ENCODE measurements at places on chromosomes 3 and 15. TPM values are rescaled to one million over a fixed set of nuclear protein-coding genes. Genes with fewer than 3 reads are reported as not detected.

DNA sequence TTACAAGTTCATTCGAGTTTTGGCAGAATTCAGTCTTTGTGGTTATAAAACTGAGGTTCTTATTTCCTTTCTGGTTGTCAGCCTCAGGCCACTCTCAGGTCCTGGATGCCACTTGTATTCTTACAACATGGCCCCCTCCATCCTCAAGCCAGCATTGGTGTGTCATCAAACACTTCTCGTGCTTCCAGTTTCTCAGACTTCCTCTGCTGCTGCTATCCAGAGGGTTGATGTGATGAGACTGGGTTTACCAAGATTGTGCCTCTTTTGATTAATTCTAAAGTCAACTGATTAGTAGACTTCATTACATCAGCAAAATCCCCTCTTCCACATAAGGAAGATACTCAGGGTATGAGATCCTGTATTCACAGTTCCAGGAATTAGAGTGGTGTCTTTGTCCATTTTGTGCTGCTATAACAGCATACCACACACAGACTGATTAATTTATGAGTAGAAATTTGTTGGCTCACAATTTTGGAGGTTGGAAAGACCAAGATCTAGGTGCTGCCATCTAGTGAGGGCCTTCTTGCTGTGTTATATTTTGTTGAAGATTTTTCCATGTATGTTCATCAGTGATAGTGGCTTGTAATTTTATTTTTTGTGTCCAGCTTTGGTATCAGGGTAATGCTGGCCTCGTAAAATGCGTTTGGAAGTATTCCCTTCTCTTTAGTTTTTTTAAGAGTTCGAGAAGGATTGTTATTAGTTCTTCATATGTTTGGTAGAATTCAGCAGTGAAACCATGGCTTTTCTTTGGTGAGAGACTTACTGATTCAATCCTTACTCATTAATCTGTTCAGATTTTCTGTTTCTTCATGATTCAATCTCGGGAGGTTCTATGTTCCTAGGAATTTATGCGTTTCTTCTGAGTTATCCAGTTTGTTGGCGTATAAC lies 11.1 kb downstream of the LRCH3 start:
- ATAC-seq, result peak; percentile 39

DNA sequence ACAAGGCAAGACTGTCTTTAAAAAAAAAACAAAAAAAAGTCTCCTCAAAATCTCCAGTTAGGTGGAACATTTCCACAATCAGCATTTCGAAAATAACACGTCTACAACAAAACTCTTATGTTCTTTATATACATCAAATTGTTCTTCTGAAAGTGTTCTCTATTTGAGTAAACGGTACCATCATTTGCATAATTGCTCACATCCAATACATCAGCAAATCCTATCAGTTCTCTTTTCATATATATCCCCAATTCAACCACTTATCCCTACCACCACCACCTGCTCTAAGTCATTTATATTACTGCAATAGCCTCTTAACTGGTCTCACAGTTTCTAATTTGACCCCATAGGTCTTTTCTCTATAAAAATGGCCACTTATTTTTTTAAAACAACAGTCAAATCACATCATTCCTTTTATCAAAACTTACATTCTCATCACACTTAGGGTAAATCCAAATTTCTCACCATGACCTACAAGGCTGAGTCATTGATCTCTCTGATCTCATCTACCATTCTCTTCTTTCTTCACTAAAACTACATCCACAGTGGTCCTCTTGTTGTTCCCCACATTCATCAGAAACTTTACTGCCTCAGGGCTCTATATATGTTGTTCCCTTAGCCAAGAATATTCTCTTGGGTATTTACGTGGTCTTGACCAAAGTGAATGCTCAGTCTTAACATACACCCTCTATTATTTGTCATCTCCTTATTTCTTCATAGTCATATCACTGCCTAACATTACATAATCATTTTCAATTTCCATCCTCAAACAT lies 237.0 kb downstream of the SCAPER start:
- no peak for ATAC-seq

DNA sequence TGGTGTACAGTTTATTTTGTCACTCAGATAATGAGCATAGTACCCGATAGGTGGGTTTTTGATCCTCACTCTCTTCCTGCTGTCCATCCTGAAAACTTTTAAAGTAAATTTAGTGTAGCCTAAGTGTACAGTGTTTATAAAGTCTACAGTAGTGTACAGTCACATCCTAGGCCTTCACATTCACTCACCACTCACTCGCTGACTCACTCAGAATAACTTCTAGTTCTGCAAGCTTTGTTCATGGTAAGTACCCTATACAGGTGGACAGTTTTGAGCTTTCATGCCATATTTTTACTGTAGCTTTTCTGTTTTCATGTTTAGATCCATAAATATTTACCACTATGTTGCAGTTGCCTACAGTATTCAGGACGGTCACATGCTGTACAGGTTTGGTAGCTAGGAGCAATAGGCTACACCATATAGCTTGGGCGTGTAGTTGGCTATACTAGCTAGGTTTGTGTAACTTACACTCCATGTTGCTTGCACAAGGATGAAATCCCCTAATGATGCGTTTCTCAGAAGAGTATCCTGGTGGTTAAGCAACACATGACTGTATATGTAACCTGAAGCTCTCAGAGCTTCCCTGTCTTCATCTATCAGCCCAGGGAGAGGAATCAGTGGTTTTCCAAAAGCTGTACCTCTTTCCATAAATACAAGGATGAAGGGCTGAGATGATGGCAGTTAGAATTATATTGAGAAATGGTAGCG lies 87.6 kb upstream of the SLC25A26 start:
- ATAC-seq, result peak; percentile 51

- no peak for ATAC-seq
These were observed 100.1 kb upstream of the CDIN1 start for GRCh38 chr15:36479200-36479896.

SLC9A9 gene
- 14.6 TPM for total RNA-seq

- no peak for ATAC-seq
These were observed 59.0 kb upstream of the USP50 start for GRCh38 chr15:50605462-50605861.

DNA sequence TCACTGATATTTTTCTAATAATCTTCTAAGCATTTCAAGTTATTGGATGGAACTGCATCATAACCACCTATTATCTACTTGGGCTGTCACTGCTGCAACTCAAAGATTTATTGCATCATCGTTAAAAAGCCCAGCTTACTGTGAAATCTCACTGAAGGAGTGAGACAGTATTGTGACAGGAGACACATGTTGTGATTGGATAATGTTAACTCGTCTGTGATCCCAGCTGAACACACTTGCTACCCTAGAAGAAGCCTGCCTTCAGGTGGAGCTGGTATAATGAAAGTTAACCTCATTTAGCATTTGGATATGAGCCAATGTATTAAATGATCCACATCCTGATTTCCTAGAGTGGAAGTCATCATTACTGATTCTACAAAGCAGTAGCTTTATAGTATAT lies 138.1 kb downstream of the MAP2K5 start:
- ATAC-seq, result no peak

DNA sequence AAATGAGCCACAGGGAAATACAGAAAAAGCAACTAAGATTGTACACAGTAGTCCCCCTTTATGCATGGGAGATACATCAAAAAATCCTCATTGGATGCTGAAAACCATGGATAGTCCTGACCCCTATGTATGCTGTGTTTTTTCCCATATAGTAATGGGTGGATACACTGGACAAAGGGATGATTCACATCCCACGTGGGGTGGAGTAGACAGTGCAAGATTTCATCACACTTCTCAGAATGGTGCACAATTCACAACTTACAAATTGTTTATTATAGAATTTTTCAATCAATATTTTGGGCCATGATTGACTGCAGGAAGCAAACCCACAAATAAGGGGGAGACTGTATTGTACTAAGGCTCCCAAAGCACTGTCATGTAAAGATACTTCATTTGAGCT lies 224.4 kb upstream of the STRIT1 start:
- ATAC-seq, result peak; percentile 81

DNA sequence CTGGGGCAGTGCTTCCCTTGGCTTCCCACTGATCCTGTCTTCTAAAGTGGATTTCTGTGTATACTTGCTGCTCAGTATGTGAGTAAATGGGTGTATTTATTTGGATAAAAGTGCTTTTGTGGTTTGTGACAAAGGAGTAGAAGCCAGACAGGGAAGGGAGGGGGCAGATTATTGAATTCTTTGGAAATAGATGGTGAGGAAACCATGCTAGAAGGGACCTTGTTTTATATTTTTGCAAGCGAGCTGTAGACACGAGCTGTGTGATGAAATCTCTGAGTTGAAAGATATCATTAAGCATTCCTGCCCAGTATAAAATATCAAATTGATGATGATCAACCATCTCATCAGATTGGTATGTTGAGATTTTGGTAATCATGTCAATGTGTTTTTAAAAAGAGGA lies 68.9 kb downstream of the DUT start:
- ATAC-seq, result no peak

DNA sequence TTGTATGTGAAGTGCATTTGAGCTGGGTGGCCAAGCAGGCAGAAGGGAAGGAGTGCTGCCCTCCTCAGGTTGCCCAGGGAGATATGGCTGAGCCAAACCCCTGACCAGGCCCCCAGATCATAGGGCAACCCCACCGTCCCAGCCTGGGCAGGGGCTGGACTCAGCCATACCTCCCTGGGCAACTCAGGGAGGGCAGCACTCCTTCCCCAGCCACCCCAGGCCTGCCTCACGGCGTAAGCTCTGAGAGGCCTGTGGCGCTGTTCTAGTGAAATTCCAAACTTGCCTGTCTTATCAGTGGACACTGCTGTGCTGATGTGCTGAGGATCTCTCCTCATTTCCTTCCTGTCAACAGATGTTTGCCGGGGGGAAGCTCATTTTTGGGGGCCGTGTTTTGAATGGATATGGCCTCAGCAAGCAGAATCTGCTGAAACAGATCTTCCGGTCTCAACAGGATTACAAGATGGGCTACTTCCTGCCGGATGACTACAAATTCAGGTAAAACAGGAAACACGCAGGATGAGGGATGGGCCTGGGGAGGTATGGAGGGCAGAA lies 57.6 kb upstream of the FGD5 start:
- ATAC-seq, result no peak

DNA sequence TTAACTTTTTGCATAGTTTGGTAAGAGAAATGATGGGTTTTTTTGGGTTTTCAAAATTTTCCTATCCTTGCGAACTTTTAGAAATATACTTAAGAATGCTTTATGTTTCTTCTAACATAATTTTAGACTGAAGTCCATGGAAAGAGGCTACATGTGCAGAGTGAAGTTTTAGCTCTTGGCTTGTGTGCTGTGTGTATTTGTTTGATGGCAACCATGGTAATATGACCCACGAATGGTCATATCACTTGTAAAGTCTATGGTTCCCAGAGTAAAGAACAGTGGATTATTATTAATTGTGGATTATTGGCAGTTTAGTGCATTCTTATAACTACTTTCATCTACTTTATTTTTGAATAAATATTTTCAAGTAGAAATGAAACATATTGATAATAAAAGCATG lies 124.0 kb upstream of the GOLGA6L4 start:
- no peak for ATAC-seq

- no peak for ATAC-seq
These were observed 620.2 kb downstream of the ZBBX start for GRCh38 chr3:166759736-166760513.

DNA sequence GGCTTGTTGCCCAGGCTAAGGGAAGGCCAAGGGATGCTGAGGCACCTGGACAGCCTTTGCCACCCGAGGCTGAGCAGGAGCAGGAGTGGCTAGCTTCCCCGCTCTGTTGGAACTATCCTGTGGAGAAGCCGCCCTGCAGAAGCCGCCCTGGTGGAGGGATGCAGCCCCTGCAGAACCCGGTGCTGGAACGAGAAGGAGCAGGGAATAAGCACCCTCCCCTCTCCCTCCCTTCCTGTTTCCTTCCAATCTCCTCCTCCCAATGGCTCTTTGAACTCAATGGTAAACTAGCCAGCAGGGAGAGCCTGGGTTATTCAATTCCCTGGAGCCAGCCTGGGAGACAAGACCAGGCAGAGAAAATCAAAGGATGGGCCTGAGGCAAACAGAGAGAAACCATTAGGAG lies 11.8 kb upstream of the HRG start:
- peak; percentile 32 for ATAC-seq

DNA sequence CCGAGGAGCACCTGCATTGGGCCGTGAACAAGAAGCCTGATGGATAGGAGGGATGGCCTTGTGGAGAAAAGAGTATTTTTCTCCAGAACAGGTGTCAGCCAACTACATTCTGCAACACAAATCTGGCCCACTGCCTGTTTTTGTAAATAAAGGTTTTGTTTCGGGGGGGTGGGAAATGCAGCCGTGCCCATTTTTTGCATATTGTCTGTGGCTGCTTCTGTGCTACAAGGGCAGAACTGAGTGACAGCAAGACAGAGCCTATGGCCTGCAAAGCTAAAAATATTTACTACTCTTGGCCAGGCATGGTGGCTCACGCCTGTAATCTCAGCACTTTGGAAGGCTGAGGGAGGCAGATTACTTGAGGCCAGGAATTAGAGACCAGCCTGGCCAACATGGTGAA lies 95.9 kb upstream of the AKAP13 start:
- ATAC-seq, result peak; percentile 35

GRCh38 chr3:124360563-124360962 lies 368.6 kb upstream of the ROPN1 start:
- no peak for ATAC-seq

TMEM212 gene
- not detected for total RNA-seq

- peak; percentile 17 for ATAC-seq
These were observed 149.3 kb upstream of the MEF2A start for GRCh38 chr15:99416191-99417188.

PYDC2 gene
- not detected for total RNA-seq

Data from esophagus mucosa (tissue), 1 donor.